AG04449 (cell line): ENCODE measurements at places on chromosomes 13 and 19.

DNA sequence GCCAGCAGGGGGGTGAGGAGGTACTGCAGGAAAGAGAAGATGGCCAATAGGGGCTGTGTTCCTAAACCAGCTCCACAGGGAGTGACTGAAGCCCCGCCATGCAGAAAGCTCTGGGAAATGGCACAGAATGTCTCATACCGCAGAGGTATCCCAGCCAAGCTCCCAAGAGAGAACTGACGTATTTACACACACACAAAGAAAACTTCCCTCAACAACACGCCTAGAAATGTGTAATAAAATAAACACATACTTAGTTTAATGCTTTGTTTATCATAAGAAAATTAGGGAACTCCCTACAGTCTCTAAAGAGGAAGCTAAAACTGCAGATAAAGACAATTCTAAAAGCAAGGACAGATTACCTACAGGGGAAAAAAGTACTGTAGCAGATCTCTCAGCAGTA lies 40.0 kb downstream of the ESD start:
- no peak for DNase-seq

- no peak for DNase-seq
These were observed 9.4 kb upstream of the CACNG6 start for GRCh38 chr19:53982001-53982451.

GRCh38 chr13:20074966-20075365 lies 85.9 kb downstream of the GJA3 start:
- DNase-seq: no peak

GRCh38 chr19:6092329-6093286 lies 17.7 kb downstream of the RFX2 start:
- DNase-seq: no peak

DNA sequence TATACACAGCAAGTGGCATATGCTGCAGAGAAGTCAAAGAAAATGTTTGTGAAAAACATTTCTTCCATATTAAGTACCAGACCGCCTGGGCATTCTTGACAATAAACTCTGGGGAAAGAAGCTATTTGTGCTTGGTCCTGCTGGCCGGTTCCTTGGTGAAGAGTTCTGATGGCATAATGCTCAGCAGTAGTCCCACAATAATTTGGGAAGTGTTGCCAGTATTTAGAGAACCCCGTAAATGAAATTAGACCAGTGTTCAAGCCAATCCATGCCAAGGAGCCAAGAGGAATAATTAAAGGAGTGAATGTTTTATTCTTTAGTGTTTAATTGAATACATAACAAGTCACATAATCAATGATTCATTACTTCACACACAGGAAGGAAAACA lies 6.3 kb downstream of the KCTD12 start:
- DNase-seq: no peak

DNA sequence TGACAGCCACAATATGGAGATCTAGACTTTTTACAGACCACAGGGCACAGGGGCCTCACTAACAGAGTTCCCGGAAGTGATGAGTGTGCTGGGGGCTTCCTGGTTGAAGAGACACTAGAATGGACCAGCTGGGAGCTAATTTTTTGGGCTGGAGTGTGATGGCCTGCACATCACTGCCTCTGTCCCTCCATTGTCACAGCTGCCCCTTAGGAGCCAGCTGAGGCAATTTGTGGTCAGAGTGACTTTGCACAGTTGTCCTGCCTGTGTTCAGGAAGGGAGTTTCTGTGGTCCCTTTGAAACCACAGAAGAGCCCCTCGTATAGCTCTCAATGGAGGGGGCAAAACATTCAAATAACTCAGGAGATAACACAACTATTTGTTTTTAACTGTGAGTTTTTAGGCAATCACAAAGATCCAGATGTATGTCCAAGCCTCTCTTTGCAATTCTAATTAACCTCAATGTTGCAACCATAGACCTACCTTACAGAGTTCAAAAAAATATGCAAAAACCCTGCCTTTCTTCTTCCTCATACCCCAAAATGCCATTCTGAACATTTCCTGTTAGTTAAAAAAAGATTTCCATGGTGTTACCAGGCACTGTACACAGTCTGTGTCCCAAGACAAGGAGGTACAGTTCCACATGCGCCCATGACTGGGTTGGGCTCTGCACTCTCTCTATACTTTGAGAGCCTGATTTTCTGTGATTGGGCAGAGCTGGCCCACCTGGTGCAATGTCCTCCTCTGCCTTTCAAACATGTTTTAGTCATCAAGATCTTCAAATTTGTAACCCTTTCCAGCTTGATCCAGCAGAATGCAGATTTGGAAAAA lies 2.4 kb downstream of the ALOX5AP start:
- no peak for DNase-seq

DNA sequence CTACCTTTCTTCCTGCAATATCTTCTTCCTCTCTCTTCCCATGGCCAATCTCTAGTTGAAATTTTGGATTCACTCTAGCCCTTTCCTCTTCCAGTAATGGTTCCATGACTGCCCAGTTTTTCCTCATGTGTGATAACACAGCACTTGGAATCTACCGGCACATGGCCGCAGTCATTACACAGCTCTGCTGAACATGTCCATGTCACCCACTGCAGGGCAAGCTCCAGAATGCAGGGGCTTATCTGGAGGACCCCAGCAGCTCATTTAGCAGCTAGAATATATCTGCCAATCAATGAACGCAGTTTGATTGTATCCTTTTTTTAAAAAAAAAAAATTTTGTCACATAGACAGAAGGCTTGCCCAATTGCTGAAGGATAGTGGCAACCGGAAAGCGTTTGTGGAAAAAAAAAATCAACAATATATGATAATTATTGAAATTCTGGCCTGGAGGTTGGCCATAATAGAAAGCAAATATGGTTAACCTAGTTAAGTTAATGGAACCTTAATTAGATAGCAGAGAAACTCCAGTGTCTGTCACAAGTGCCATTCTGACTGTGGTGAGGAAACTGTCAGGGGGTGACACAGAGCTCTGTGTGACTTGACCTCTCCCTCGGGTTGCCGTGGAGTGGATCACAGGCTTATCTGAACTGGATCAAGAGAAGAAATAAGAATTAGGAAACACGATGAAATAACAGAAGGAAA lies 426.7 kb downstream of the LIG4 start:
- no peak for DNase-seq

- DNase-seq: no peak
These were observed at the start of gene PDX1 for GRCh38 chr13:27919934-27920676. Gene PDX1, plus strand, starts transcription at chr13:27920000. Its CDS starts 139 bp downstream, at chr13:27920139.

GRCh38 chr19:12937093-12937926 lies 1.1 kb upstream of the CALR start:
- no peak for DNase-seq

DNA sequence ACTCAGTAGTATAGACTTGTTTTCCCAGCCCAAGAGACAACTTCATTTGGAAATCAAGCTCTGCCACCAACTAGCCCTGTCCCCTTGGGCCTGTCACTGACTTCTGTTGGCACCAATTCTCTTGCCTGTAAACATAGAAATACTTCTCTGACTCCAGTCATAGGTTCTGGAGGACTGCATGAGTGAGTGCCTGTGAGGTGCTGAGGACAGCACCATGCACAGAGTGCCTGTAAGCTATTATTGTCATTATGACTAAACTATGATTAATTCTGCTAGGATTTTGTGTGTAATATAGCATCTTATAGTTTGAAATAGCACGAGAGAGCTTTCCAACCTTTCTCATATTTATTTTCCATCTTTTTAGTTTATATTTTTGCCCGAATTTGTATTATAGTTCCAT lies 247.9 kb downstream of the MYO16 start:
- DNase-seq: no peak

- no peak for DNase-seq
These were observed 13.6 kb upstream of the KPNA3 start for GRCh38 chr13:49806126-49806536.

DNA sequence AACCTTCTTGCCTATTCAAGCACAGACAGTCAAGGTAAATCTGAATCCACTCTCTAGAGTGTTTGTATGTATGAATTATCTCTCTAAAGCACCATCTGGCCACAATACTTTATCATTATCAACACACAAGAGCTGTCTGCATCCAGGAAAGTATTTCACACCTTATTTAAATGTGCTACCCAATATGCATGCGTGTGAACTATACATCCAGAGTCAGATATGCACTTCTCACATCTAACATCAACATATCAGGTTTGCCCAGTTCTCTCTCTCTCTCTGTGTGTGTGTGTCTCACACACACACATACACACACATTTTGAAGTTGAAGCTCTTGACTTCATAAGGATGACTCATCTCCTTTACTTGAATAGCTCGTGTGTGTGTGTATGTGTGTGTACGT lies 697.5 kb upstream of the PCDH20 start:
- DNase-seq: no peak

DNA sequence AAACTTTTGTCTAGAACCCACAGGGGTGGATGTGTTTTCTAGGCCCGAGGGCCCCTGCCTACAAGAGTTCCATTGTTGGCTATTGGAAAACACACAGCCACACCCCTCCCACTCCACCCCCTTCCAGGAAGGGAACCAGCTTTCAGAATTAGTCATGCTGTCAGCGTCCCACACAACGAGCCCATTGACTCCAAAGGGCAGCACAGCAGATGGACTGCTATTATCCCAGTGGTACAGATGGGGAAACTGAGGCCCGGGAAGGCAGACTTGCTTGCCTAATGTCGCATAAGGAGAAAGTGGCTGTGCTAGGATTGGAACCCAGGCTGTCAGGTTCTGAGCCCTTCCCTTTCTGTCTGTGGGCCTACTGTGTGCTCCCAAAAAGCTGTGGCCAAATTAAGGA lies 8.1 kb upstream of the FXYD3 start:
- DNase-seq: no peak

- DNase-seq: peak; percentile 42
These were observed 94.1 kb downstream of the HSPH1 start for GRCh38 chr13:31067416-31068118.

DNA sequence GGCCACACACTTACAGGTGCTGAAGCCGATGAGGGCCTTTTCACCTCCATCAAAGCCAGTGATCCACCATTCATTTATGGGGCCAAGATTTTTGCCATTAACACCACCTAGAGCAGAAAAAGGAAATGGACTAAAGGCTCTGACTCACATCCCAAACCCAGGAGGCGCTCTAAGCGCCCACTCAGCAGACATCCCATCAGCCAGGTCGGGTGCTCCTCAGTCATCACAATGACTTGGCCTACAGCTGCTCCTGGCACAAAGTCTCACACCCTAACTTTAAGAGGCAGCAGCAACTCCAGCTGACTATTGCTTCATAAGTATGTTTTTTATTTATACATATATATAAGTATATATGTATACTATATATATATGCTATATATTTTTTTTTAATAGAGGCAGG lies 36.1 kb upstream of the EIF3G start:
- no peak for DNase-seq

DNA sequence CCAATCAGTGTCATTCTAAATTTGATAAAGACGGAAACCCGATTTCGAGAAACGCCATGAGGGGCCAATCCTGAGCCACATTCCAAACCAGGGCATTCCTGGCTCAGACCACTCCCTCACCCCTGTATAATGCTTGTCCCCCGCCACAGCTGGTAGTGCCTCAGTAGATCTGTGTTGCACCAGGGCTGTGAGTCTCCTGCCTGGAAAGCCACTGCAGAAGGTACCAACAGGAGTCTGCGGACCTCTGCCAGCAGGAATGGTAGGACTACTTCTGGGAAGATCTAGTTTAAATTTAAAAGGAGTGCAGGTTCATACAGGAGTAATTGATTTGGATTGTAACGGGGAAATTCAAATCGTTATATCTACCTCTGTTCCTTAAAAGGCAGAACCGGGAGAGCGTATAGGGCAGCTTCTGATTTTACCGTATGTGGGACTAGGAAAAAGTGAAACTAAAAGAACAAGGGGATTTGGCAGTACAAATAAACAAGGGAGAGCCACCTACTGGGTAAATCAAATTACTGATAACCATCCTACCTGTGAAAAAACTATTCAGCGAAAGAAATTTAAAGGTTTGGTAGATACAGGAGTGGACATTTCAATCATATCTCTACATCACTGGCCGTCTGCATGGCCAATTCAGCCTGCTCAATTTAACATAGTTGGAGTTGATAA lies 20.8 kb upstream of the ZNF266 start:
- DNase-seq: no peak

- no peak for DNase-seq
These were observed 123.1 kb downstream of the ITGBL1 start for GRCh38 chr13:101575581-101575980.

DNA sequence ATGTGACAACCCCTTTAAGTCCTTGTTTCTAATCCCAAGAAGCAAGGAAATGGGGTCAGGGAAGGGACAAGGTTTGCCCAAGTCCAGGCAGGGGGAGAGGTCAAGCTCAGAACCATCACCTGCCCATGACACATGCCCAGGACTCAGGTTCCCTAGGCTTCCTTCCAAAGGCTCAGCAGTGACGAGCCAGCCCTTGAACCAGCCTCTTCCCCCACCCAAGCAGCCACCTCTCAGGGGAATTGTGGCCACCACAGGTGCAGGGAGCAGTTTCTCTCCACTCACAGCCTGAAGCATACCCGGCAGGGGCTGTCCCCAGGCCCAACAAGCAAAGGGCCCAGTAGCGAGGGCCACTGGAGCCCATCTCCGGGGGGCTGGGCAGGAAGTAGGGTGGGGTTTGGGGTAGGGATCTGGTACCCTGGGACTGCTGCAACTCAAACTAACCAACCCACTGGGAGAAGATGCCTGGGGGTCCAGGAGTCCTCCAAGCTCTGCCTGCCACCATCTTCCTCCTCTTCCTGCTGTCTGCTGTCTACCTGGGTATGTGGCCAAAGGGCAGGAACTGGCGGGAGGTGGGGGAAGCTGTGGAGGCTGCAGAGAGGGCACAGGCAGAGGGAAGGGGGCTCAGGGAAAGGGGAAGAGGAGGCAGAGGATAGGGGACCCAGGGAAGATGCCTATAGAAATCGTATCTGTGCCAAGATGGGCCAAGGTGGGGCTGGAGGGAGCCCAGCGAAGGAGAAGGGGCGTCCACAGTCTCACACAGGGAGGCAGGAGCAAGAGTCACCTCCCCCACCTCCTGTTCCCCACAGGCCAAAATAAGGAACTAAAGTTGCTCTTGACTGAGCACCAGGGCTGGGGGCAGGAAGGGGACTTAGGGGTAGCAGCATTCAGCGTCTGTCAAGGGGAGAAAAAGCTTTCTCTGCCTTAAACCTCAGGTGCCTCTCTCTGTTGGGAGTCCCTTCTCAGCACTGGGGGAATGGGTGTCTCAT lies at the start of gene CD79A:
Gene CD79A, plus strand, starts transcription at position 433 of the 986 bp plus-strand sequence. Its CDS starts 26 bp downstream, at position 459.
- no peak for DNase-seq

DNA sequence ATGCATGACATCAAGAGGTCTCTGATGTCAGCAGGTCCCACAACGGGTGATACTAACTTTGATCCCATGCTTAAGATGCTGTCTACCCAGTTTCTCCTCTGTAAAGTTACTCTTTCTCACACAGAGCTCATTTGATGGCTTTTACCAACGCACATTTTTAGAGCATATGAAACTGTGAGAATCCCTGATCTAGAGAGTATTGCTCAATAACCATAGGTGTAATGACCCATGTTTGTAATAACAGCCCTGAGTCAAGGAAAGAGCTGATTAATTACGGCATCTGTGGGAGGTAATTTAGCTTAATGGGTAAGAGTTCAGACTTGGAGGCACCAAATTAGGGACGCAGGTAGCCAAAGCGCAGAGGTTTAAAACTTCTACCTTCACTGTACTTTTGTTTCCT lies 18.0 kb upstream of the IZUMO2 start:
- no peak for DNase-seq

- no peak for DNase-seq
These were observed 7.3 kb downstream of the C19orf53 start for GRCh38 chr19:13781547-13781946.
